Stimulated activated CD8-positive, alpha-beta memory T cell treated with anti-CD3 and anti-CD28 coated beads, Interleukin-7, amount 100 ng/mL, for 1 hour (primary cell): ENCODE measurements at places on chromosomes 6 and 20.

DNA sequence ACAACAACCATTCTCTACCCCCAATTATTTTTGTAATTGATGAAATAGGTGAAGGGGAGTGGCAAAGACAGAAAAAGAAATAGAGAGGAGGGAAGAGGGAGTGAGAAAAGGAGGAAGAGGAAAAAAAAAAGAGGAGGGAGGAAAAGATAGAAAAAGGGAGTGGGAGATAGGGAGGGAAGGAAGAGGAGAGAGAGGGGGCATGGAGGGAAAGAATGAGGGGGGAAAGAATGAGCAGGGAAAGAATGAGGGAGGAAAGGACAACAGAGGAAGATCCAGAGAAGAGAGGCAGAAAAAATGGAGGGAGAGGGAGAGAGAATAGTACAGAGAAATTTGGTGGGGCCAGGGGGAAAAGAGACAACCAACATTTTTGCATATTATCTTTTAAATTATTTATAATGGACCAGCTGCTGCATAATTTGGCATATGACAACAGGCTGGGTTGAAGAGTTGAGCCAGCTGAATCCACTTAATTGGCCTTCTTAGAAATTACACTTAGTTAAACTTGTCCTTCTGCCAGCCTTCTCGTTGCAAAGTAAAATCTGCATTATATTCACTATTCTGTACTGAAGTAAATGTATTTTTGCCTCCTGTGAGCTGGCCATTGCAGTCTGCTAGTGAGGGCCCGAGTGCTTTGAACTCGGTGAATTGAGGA is 101.0 kb downstream of the ARHGAP18 start:
- no peak for DNase-seq

DNA sequence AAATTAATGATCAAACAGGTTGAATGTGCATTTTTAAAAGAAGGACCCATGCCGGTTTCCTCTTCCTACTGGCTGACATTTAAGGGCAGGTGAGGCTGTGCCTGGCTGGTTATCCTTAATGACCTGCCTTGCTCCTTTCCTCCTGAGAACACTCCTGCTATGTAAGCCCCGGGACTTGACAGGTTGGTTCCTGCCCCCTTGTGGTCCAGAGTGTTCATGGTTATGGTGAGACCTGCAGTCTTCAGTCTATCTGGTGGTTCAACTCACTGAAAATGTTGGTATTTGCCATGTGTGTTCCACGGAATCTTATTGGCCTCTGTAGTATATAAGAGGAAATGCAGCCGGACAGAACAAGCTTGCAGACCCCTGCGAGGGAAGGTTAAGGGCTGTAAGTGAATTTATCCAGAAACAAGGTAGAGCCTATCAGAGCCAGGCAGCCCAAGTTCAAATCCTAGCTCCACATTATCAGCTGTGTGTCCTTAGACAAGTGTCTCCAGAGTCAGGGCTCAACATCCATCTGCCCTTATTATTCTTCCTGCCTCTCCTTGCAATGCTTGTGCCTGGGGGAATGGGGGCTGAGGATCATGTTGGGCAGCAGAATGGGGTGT is 5.2 kb upstream of the BPIFA3 start:
- no peak for DNase-seq

- DNase-seq, result no peak
Observed at GRCh38 chr20:50850721-50851286, 55.9 kb downstream of the BCAS4 start.

DNA sequence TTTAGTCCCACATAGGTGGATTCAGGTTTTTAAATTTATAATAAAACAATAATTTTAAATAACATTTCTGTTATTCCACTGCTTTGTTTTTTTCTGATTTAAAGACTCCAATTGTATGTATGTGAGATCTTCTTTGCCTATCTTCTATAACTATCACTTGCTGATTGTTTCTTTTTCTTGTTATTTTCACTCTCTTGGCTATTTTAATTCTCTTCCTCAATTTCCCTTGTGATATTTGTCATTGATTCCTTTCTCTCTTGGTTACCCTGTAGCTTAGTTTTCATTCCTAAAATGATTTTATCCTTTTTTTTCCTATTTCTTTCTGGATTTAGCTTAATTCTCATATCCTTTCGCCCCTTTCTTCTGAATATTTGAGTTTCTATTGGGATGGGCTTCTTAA is 227.3 kb upstream of the TENT5A start:
- no peak for DNase-seq

- no peak for DNase-seq
Observed at GRCh38 chr20:6660441-6660840, 107.0 kb upstream of the BMP2 start.

DNA sequence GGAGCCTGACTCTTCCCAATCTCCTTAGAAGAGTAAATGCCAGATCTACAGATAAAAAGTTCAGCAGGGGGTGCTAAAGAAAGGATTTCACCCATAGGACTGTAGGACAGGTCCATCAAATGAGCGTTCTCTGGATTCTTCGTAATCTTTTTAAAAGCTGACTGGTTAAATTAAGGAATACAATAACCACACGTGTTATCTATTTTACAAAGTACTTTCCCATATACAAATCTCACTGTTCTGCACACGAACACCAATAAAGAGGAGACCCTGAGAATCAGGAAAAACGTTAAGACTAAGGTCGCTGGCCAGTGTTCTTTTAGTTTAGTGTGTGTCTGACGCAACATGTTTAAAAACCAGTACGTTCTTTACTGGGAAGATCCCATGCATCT is 542 bp downstream of the TUBE1 start:
- DNase-seq, result no peak

- DNase-seq, result no peak
Observed at GRCh38 chr6:101117393-101118135, 236.4 kb upstream of the ASCC3 start.

DNA sequence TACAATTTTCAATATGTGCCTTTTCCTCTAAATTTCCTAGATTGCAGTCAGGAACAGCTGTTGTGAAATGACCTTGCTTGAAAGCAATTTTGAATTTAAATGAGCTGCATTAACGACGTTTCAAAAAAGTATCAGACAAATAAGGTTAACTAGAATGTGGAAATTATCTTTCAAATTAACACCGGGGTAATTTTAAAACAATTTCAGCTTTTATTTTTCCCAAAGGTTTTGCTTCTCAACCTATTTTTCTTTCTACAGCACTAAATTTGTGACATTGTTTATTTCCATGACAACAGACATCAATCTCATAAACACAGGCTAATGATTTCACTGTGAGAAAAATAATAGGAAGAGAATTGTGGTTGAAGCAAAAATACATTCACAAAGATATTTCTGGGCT is 38.5 kb downstream of the COL12A1 start:
- no peak for DNase-seq

DNA sequence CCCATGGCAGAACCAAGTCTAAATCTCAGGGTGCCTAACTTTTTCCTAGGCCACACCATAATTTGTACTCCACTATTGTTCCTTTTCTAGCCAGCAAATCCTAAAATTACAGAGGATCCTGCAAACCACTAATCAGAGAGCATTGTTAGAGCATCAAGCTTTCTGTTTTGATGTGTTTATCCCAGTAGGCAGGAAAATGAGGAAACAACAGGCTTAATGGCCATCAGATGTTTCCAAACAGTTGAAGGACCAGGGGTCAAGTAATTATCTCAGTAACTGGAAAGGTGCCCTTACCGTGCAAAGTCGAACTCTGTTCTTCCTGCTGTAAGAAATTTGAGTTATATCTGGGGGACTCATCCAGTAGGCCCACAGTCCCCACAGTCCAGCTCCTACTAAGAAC is 58.7 kb downstream of the RALY start:
- DNase-seq, result no peak

DNA sequence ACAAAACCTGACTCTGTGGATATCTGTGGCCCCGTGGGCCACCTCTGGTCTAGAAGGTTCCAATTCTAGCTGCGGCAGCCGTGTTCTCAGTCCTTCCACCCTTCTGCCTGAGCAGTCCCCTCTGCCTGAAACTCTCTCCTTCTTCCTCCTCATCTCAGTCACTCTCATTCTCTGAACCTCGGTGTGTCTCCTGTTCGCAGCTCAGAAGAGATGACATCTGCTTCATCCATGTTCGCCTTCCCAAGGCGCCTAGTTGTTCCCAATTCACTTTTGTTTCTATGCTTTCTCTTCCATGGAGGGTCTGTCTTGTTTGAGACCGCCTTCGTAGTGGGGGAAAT is 95.5 kb downstream of the CEBPB start:
- DNase-seq, result no peak

- DNase-seq, result no peak
Observed at GRCh38 chr6:166166314-166167257, 1.1 kb downstream of the TBXT start.
